T-helper 2 cell treated with Interferon-gamma antibody and Interleukin-4, amounts not matched to agents 5 μg/mL and 100 μg/mL, for 36 hours (primary cell): ENCODE measurements at places on chromosomes 11 and 22.

- no peaks in the 10 kb centered on the region for H3K36me3 ChIP-seq
- H3K4me1 ChIP-seq: no peaks in the 10 kb centered on the region
- H3K27ac ChIP-seq: no peak overlapping the region
- H3K4me3 ChIP-seq: no peak overlapping the region
Measured at GRCh38 chr11:133608496-133608895, 76.2 kb upstream of the OPCML start.

DNA sequence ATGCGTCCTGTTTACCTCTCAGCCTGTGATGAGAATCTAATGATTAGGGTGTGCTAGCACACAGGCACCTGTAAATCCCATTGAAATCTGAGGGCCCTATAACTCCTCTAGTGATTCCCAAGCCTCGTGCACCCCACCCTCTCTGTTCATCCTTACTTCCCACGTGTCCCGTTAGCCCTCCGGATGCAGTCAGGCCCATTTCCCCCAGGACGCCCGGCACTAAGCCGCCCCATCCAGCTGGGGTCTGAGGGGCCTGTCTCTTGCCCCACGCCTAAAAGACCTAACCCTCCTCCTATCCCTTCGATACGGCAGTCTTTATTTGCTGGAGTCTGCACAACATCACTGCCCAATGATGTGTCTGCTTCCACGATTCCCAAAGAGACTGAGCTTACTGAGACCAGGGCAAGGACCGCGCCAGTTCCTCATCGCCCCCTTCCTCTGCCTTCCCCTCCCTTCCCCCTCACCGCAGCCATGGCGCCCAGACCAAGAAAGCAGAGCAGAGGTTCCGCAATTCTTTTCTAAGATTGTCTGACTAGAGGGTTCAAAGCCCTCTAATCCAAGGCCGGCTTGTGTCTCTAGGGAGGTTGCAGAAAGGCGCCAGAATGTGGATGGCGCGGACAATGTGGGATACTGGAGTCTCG, 1.1 kb upstream of the FADS2 start:
- peak overlapping the region; percentile 96 for H3K27ac ChIP-seq
- H3K36me3 ChIP-seq: peaks cover 24% of the 10 kb centered on the region
- H3K4me3 ChIP-seq: peak overlapping the region; percentile 91
- peaks cover 38% of the 10 kb centered on the region for H3K4me1 ChIP-seq

DNA sequence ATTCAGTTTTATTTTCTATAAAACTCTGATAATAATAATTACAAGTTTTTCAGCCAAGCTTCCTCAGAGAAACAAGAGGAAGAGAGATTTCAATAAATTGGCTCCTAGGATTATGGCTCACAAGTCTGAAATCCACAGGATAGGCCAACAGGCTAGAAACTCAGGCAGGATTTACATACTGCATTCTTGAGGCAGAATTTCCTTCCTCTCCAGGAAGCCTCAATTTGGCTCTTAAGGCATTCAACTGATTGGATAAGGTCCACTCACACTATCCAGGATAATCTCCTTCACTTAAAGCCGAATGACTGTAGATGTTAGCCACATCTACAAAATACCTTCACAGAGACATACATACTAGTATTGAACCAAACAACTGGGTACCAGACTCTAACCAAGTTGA, 120.3 kb upstream of the FAT3 start:
- H3K4me3 ChIP-seq: no peak overlapping the region
- H3K36me3 ChIP-seq: no peaks in the 10 kb centered on the region
- no peak overlapping the region for H3K27ac ChIP-seq
- DNase-seq: no peak

GRCh38 chr11:86035164-86035563, 33.7 kb downstream of the PICALM start:
- H3K4me1 ChIP-seq: peaks cover 24% of the 10 kb centered on the region
- no peak overlapping the region for H3K27ac ChIP-seq
- no peak for DNase-seq
- H3K36me3 ChIP-seq: peaks cover 10% of the 10 kb centered on the region
- no peak overlapping the region for H3K4me3 ChIP-seq

- H3K4me1 ChIP-seq: no peaks in the 10 kb centered on the region
- H3K4me3 ChIP-seq: no peak overlapping the region
- H3K27me3 ChIP-seq: no peaks in the 10 kb centered on the region
- H3K27ac ChIP-seq: no peak overlapping the region
Measured at GRCh38 chr11:131840545-131840944, 470.1 kb downstream of the NTM start.

DNA sequence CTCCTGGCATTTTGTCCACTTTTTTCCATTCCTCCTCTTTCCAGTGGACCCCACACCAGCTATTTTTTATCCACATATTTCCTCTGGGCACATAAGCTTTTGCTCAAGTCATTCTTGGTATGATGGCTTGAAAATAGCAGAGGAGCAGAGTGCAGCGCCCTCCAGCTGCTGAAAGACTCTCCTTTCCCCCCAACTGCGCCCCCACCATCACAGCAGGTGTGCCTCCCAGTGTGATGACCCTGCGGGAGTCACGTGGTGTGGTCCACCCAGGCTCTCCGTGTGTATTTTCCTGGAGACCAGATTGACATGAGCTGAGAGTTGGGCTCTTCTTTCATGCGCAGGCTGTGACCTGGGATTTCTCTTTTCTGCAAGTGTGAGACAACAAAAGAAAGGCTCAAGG, 1241.6 kb downstream of the TBC1D22A start:
- H3K27me3 ChIP-seq: no peaks in the 10 kb centered on the region
- no peak for DNase-seq
- H3K36me3 ChIP-seq: no peaks in the 10 kb centered on the region
- H3K4me3 ChIP-seq: no peak overlapping the region
- H3K4me1 ChIP-seq: no peaks in the 10 kb centered on the region

GRCh38 chr22:30104501-30105156, 24.4 kb downstream of the HORMAD2 start:
- H3K27ac ChIP-seq: peak overlapping the region; percentile 91
- peak overlapping the region; percentile 65 for H3K4me3 ChIP-seq

GRCh38 chr11:18027475-18027874, 14.6 kb upstream of the SERGEF start:
- peaks cover 12% of the 10 kb centered on the region for H3K27me3 ChIP-seq
- no peak for DNase-seq
- H3K4me1 ChIP-seq: peaks cover 16% of the 10 kb centered on the region
- no peaks in the 10 kb centered on the region for H3K36me3 ChIP-seq

GRCh38 chr22:30998329-30998728, 29.3 kb downstream of the TUG1 start:
- peaks cover 1% of the 10 kb centered on the region for H3K27me3 ChIP-seq
- no peak for DNase-seq
- no peaks in the 10 kb centered on the region for H3K4me1 ChIP-seq
- H3K4me3 ChIP-seq: no peak overlapping the region

DNA sequence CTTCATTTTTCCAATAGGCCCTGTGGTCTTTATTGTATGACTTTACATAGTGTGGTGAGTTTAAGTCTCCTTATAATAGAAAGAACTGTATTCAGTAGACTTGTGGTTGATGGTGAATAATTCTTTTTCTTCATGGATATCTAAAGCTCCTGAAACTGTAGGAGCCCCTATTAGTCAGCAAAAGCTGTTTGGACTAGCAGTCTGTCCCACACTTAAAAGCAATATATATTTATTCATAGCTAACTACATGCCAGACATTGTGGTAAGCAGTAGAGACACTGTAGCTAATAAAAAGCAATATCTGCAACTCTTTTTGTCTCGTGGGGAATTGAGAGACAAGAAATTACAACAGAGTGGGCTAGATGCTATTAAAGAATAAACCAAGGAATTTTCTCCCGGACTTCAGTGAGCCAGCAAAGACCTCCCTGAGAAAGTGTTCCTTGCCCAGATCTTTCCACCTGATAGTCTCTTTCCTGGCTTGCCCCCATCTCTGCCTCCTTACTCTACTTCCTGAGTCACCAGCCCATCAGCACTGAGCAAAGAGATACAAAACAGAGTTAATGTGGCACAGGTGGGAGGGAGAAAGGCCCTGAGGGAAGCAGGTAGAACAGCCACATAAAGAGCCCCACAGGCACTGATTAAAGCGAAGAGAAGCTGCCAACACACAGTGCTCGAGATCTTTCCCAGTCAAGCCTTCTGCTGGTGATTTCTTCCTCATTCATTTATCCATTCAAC, 1.4 kb upstream of the OR52W1 start:
- no peak overlapping the region for H3K4me3 ChIP-seq
- peaks cover 4% of the 10 kb centered on the region for H3K27me3 ChIP-seq
- no peak overlapping the region for H3K27ac ChIP-seq
- no peaks in the 10 kb centered on the region for H3K36me3 ChIP-seq
- no peak for DNase-seq

GRCh38 chr11:101211407-101211975, 81.9 kb upstream of the PGR start:
- no peaks in the 10 kb centered on the region for H3K4me1 ChIP-seq
- H3K36me3 ChIP-seq: no peaks in the 10 kb centered on the region
- H3K27me3 ChIP-seq: no peaks in the 10 kb centered on the region
- no peak overlapping the region for H3K27ac ChIP-seq

DNA sequence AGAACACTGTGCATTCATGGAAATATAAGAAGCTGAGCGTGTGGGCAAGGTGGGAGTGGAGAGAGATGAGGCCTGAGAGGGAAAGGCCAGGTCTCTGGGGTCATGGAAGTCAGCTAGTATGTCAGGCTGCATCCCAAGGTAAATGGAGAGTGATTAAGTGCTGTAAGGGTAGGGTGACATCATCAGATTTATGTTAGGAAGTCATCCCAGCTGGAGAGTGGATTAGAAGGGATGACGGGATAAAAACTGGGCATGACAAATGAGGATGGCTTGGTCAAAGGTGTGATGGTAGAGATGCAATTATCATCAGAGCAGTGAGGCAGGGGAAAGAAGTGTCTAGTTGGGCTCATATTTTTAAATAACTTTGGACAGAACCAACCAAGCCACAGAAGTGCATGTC, 3.5 kb upstream of the ENDOD1 start:
- H3K4me3 ChIP-seq: no peak overlapping the region
- no peaks in the 10 kb centered on the region for H3K27me3 ChIP-seq
- H3K36me3 ChIP-seq: peaks cover 2% of the 10 kb centered on the region

DNA sequence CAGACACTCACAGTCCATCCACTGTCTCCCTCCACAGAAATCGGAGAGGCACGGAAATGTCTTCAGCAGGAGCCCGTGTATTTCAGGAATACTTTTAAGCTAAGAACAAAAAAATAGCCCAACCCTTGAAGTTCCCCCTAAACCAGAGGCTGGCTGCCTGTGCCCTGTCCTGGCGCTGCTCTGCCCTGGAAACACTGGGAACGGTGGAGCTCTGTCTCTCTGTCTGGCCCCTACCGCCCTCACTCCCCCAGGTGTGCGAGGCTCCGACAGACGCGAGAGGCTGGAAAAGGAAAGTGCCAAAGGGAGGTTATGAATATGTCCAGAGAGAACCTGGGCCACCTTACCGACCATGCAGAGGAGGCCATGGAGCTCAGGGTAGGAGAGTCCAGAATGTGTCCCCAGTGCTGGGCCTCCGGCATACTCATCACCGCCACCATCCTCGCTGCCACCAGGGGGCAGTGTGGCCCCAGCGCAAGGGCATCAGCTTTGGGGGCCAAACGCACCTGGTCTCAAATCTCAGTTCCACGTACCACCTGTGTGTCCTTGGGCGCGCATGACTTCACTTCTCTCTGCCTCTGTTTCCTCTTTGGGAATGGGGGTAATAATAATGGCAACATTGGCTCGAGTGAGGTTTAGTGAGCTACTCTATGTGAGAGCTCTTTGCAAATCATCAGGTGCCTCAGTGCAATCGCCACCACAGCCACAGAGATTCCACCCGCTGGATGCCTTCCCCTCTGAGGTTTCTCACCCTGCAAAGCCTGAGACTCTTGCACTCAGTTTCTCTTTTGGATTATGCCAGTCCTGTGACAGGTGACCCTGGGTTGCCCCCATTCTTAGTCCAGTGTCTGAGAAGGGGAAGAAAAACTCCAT, 10.4 kb upstream of the SLCO2B1 start:
- peaks cover 31% of the 10 kb centered on the region for H3K4me1 ChIP-seq
- no peaks in the 10 kb centered on the region for H3K36me3 ChIP-seq
- no peak overlapping the region for H3K4me3 ChIP-seq
- peaks cover 25% of the 10 kb centered on the region for H3K27me3 ChIP-seq
- peak; percentile 62 for DNase-seq
- no peak overlapping the region for H3K27ac ChIP-seq

- no peak for DNase-seq
- H3K4me3 ChIP-seq: no peak overlapping the region
- H3K27me3 ChIP-seq: no peaks in the 10 kb centered on the region
- H3K4me1 ChIP-seq: no peaks in the 10 kb centered on the region
Measured at GRCh38 chr11:47376525-47377371, 1.6 kb downstream of the SPI1 start.

- no peak overlapping the region for H3K27ac ChIP-seq
- no peak for DNase-seq
- peaks cover 2% of the 10 kb centered on the region for H3K27me3 ChIP-seq
- H3K4me3 ChIP-seq: no peak overlapping the region
- H3K4me1 ChIP-seq: peaks cover 8% of the 10 kb centered on the region
- no peaks in the 10 kb centered on the region for H3K36me3 ChIP-seq
Measured at GRCh38 chr11:77421041-77421723, 52.7 kb downstream of the PAK1 start.

DNA sequence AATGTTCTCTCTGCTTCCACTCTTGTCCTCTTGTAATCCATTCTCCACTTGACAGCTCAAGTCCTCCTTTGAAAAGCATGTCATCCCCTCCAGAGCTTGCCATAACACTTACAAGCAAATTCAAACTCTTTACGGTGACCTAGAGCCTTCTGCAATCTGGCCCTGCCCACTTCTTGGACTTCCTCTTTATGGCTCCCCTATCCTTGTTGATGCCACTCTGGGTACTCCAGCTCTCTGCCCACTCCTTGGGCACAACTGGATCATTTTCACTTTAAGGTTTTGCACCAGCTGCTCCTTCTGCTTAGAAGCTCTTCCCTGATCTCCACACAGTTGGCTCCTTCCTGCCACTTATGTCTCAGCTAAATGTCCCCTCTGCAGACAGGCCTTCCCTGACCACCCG, 217.9 kb downstream of the DSCAML1 start:
- no peaks in the 10 kb centered on the region for H3K4me1 ChIP-seq
- no peak for DNase-seq
- H3K27ac ChIP-seq: no peak overlapping the region
- H3K27me3 ChIP-seq: no peaks in the 10 kb centered on the region

GRCh38 chr22:35621451-35621850, 4.3 kb upstream of the MB start:
- no peak overlapping the region for H3K27ac ChIP-seq
- peaks cover 8% of the 10 kb centered on the region for H3K4me1 ChIP-seq
- no peak for DNase-seq

- H3K27me3 ChIP-seq: peaks cover 11% of the 10 kb centered on the region
- H3K36me3 ChIP-seq: no peaks in the 10 kb centered on the region
- peaks cover 3% of the 10 kb centered on the region for H3K4me1 ChIP-seq
- DNase-seq: no peak
Measured at GRCh38 chr11:111095327-111095726, 150.2 kb upstream of the POU2AF2 start.

DNA sequence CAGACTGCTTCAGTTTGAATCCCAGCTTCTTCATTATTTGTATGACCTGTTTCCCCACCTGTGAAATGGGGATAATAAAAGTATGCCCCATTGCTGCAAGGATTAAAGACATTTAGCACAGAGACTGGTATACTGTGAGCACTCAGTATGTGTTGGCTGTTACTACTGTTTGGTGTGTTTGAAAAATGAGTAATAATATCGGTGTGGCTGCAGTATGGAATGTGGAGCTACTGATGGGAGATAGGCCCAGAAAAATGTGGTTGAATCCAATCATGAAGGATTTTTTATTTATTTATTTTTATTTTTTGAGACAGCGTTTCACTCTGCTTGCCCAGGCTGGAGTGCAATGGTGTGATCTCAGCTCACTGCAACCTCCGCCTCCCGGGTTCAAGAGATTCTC, 9.1 kb upstream of the C1QTNF4 start:
- no peak overlapping the region for H3K4me3 ChIP-seq
- H3K36me3 ChIP-seq: peaks cover 5% of the 10 kb centered on the region
- no peaks in the 10 kb centered on the region for H3K4me1 ChIP-seq
- no peak overlapping the region for H3K27ac ChIP-seq
- DNase-seq: no peak
